Smooth muscle cell of the brain vasculature (primary cell): ENCODE measurements at places on chromosomes 16 and 17.

GRCh38 chr16:56943761-56944375, 11.9 kb downstream of the HERPUD1 start:
- no peak for DNase-seq

DNA sequence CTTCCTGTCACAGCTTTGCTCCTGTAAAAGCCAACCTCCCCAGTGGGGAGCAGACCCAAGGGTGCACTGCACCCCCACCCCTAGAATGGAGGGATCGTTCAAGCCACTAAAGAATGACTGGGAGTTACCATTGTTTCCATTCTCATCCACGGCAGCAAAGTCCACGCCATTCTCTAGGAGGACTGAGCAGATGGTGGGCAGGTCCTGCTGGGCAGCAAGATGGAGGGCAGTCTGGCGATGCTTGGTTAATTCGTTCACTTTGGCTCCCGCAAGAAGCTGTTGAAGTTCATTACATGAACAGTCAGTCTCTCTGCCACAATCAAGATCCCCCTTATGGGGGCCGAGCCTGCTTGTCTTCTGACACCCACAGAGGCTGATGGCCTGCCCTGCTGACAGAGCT, 30.8 kb downstream of the CYB5D2 start:
- no peak for DNase-seq

GRCh38 chr16:80997139-80997798, 9.4 kb downstream of the CMC2 start:
- DNase-seq = no peak

- no peak for DNase-seq
Observed at GRCh38 chr16:17548825-17549224, 78.1 kb upstream of the XYLT1 start.

- DNase-seq = no peak
Observed at GRCh38 chr17:64537488-64537887, 30.7 kb downstream of the CEP95 start.

GRCh38 chr17:7929158-7930023, at the start of gene KCNAB3:
TSS of gene KCNAB3 (minus strand) at chr17:7929856. CDS start at chr17:7929435, 421 bp downstream.
- peak; percentile 24 for DNase-seq

DNA sequence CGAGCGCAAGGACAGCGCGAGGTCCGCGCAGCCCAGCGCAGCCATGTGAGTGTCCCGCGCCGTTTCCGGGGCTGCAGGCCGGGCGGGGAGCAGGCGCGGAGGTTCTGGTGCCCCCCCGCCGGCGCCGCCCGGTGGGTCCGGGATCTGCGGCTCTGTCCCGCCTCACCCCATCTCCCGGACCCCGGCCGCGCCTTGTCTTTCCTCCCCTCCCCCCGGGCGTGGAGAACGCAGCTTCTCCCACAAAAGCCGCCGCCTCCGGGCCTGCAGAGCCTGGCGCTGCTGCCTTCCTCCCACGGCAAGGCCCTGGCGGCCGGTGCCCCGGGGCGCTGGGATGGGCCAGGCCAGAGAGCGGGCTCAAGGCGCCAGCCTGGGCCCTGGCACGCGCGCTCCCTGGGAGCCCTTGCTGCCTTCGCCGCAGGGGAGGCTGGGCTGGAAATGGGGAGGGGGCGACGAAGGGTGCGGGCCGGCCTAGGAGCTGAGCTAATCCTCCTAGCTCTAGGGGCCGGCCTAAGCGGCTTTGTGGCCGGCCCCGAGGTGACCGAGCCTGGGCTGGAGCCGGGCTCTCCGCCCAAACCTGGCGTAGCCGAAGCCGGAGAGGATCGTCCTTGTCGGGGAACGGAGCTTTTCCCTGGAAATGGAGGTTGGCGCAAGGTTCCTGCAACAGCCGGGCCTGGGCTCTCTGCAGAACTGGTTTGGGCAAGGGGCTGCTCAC, 397 bp downstream of the RIPOR1 start:
- no peak for DNase-seq

DNA sequence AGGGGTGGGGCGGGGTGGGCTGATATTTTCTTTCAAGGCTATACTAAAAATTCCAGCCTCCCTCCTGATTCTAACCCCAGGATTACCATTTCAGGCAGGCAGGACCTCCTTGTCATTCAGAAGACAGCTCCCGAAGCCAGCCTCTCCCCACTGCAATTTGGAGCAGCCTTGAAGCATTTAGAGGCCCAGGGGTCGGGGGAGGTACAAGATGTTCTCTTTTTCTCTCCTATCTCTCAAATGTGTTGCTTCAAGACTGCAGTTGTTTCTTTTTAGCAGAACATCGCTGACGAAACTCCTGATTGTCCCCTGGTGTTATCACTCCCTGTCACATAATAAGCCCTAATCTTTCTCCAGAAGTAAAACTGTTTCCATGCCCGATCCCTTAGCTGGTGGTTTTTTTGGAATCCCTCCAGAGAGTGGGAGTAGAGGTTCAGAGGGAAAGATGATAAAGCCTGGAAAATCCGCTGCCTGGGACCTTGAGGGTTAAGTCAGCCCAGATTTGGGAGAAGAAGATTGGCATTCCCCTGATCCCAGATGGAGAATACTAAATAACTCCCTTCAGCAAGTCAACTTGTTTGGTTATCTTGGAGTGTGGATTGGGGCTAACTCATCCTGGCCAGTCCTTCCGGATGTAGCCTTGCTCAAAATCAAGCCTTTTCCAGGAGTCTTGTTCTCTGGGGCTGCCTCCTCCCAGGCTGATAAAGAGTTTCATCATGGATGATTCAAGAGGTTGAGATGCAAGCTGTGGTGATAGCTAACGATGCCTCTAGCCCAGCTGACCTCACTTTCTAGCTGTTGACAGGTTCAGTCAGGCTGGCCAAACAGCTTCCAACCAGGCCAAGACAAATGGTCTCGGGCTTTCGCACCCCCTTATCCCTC, 71.3 kb downstream of the SOX9 start:
- DNase-seq = no peak

DNA sequence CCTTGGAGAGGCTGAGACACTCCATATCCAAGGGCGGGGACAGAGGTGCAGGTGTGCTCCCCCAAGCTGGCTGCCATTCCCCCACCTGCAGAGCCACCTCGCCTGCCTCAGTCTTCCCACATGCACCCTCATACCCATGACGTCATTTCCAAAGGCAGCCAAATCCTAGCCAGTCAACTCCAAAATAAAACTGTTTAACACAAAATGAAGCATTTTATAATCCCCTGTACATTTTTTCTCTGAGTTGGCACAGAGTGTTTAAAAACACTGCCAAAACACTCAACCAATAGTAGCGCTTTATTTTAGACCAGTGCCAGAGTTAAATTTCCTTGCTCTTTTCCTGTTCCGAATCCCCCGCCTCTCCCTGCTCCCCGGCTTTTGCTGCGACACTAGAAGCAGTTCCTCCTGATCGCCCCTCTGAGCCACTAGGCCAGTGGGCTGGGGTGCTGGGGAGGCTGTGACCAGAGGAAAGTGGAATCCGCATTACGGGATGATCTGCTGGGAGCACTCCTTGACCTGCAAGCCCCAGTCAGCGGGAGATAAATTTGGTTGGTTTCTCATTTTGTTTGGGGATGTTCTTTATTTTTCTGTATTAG, 139.5 kb downstream of the ZNF423 start:
- DNase-seq = no peak

- DNase-seq = no peak
Observed at GRCh38 chr17:35912942-35913341, 17.6 kb downstream of the RDM1 start.

GRCh38 chr17:81246679-81247338, 7.7 kb downstream of the NDUFAF8 start:
- no peak for DNase-seq

DNA sequence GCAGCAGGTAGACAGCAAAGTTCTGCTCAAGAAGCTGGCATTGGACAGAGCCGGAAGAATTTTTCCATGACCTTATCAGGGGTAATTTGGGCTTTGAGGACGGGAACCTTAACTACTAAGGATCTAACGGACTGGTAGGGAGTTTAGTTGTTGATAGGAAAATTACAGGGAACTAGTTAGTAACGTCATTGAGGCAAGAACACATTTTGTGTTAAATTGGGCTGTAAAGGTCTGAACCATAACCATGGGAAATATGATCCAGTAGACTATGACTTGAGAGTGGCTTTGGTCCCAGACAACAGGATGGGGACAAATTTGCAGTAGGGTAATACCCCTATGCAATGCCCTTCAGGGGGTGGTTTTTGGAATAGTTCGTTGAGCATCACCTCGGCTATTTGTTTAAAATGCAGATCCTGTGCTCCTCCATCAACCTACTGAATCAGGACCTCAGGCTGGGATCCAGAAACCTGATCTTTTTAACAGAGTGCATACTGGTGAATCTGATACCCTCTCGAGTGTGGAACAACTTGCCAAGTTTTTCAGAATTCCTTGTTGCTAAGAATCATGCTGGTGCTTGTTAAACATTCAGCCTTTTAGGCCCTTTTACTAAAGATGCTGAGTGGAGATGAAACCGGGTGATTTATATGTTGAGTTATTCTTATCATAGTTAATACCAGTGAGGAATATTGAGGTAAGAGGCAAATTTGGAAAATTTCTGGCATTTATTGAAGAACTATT, 255.1 kb downstream of the MAP2K6 start:
- DNase-seq = no peak

GRCh38 chr16:72924927-72925630, 122.8 kb downstream of the ZFHX3 start:
- DNase-seq = no peak

GRCh38 chr16:72988569-72988968, 59.4 kb downstream of the ZFHX3 start:
- no peak for DNase-seq

DNA sequence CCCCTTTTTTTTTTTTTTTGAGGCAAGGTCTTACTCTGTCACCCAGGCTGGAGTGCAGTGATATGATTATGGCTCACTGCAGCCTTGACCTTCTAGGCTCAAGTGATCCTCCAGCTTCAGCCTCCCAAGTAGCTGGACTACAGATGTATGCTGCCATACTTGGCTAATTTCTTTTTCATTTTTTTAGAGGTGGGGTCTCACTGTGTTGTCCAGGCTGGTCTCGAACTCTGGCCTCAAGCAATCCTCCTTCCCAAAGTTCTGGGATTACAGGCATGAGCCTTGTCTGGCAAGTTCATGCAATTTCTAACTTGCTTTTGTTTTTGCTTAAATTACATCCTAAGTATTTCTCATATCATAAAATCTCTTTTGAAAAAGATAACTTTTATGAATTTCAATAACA, 33.8 kb upstream of the NFAT5 start:
- DNase-seq = no peak

DNA sequence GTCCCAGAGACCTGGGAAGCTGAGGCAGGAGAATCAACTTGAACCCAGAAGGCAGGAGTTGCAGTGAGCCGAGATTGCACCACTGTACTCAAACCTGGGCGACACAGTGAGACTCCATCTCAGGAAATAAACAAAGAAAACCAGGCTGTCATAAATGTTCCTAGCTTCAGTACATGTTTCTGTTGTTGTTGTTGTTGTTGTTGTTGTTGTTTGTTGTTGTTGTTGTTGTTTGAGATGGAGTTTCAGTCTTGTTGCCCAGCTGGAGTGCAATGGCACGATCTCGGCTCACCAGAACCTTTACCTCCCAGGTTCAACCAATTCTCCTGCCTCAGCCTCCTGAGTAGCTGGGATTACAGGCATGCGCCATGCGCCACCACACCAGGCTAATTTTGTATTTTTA, 452.5 kb downstream of the HS3ST3B1 start:
- no peak for DNase-seq

DNA sequence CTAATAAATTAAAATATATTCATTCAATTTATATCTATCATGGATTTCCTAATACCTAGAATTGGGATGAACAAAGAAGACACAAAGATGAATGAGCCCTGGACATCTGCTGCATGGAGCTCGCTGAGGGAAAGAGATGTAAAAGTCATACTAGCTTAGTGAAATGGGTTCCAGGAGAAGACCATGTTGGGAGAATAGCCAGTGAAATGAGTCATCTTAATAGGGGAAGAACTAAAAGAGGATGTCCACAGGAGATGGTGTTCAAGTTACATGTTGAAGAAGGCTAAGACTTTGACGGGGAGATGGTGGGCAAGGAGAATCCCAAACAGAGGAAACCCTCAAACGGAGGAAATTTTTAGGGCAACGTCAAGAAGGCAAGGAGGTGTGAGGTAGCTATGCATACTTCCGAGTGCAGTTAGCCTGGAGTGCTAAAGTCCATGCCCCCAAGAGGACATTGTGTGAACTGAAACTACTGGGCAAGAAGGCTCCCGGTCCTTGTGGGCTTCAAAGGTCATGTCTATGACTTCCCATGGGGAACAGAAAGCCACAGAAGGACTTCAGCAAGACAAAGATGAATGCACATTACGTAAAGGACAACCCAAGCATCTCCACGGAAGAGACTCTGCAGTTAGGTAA, 220.5 kb upstream of the CDH11 start:
- no peak for DNase-seq

DNA sequence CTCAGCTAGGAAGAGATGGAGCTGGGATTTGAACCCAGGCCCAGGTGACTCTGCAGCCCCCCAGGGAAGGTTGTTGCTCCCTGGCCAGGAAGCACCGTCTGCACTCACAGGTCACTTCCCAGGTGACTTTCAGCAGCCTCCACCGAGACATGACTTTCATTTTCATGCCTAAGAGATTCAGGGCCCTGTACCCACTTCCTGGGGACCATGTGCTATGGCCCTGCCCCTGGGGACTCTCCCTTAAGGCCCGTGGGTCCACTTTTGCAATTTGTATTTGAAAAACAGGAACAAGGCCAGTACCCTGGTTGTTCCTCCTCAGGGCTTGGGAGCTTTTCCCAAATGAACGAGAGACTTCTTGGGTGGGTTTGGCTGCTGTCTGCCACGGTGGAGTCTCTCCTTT, 191.0 kb downstream of the IRF8 start:
- DNase-seq = no peak

DNA sequence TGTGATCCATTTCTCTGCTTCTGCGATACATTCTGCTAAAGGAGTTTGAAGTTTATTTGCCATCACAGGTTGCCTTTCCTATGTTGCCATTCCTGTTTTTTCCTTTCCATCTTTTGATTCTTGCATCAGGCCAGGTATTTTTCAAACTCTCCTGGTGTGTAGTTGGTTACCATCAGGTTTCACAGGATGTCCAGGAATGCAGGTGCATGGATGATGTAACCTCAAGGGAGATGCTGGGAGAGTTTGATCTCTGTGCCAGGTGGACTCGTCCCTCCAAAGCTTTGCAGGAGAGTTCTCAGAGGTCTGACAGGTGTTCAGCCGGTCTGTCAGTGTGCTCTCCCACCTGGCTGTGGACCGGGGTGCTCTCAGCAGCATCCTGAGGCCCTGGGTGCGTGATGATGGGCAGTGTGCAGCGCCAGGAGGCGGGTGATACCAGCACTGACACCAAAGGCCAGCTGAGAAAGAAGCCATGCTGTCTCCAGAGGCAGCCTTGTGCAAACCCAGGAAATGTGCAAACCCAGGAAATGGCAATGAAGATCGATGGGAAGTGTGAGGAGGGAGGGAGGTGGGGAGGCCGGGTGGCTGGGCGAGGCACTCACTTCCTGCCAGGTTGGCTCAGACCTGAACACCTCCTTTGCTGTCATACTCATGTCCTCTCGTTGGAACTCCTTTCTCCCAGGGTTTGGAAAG, 1.7 kb downstream of the ATP2C2 start:
- no peak for DNase-seq

GRCh38 chr16:27980076-27980775, 83.3 kb downstream of the GSG1L start:
- no peak for DNase-seq

- DNase-seq = no peak
Observed at GRCh38 chr17:7323731-7324437, 5.3 kb downstream of the NEURL4 start.

GRCh38 chr16:64541621-64542020, 580.2 kb downstream of the CDH11 start:
- no peak for DNase-seq
